ENCODE measurements at places on chromosomes 5 and 9. TPM values are rescaled to one million over a fixed set of nuclear protein-coding genes. Genes with fewer than 3 reads are reported as not detected.

The PRSS3 gene
- 3.5 TPM for total RNA-seq

GRCh38 chr5:173835131-173835530 is 53.0 kb upstream of the CPEB4 start:
- H3K27ac ChIP-seq = no peak overlapping the region
- no peaks in the 10 kb centered on the region for H3K36me3 ChIP-seq
- H3K4me1 ChIP-seq = no peaks in the 10 kb centered on the region
- no peak overlapping the region for H3K4me3 ChIP-seq

DNA sequence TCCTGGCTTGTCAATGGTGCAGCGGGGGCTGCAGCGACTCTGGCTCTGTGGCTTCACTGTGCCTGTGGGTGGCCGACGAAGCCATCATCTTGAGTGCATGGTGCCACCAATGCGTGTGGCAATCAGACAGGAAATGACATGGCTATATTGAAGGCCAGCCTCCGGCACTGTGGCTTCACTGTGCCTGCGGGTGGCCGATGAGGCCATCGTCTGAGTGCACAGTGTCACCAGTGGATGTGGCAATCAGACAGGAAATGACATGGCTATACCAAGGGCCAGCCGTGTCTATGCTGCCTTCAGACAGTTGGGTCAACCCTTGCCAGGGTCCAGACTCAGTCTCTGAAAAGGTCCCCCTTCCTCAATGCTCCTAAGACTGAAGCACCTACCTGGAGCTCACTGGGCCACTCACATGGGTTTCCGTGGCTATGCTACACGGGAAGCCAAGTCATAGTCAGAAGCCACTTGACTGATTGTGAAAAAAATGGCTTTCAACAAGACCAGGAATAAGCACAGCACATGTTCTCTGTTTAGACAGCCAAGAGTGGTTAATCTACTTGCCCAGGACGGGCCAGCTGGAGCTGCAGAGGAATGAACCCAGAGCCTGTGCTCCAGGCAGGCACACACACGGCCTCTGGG is 67.5 kb upstream of the S1PR3 start:
- H3K27ac ChIP-seq = no peak overlapping the region
- H3K36me3 ChIP-seq = no peaks in the 10 kb centered on the region
- H3K27me3 ChIP-seq = no peaks in the 10 kb centered on the region
- H3K4me3 ChIP-seq = no peak overlapping the region
- no peaks in the 10 kb centered on the region for H3K4me1 ChIP-seq

- DNase-seq = no peak
- H3K4me1 ChIP-seq = peaks cover 7% of the 10 kb centered on the region
- H3K27me3 ChIP-seq = no peaks in the 10 kb centered on the region
- no peak overlapping the region for H3K27ac ChIP-seq
Measured at GRCh38 chr5:61438298-61438970, 106.4 kb downstream of the ZSWIM6 start.
